COLO829 (cell line): ENCODE measurements at places on chromosomes 7 and 10.
A peak's percentile ranks its signal among the peaks of the same experiment; 100 is the strongest.

DNA sequence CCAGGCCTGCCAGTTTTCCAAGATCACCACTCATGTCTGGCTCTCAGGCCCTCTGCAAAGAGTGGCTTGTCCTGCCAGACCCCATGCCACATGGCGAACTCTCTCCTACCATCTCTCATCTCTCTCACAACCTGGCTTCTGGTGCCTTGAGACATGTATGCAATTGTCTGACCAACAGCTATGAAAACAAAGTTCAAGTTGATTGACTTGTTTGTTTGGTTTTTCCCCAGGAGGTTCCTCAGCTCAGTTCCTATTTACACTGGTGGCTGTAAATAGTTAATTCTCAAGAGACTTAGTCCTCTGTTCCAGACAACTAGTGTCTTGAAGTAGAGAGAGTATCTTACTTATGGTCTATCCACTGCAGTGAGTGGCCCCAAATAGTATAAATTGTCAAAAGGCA, 131.8 kb downstream of the SNX10 start:
- DNase-seq: no peak

DNA sequence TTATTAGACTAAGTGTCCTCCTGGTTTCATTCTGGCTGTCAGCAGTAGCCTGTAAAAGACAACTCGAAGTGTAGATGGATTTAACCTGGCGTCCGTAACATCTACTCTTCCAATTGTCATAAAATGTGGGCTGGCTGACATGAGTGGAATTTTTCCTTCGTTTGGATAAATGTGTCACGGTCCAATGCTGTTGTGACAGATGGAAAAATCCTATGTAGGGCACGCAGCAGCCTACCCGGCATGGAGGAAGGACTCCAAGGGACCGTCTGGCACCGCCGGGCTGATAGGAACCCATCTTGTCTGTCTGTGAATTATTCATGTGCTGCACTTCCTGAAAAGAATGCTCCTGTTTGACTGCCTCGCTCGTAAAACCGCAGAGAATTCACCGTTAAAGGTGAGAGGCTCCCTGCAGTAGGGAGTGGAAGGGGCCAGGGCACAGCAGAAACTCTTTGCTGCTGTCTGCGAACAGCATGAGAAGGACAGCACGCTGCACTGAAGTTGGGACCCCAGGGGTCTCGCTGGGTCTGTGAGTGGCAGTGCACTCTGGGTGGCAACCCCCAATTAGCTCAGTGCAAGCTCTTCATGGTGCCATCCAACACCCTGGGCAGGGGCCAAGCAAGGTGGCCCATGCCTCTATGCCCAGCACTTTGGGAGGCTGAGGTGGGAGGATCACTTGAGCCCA, 1.6 kb upstream of the ORAI2 start:
- no peak for DNase-seq

DNA sequence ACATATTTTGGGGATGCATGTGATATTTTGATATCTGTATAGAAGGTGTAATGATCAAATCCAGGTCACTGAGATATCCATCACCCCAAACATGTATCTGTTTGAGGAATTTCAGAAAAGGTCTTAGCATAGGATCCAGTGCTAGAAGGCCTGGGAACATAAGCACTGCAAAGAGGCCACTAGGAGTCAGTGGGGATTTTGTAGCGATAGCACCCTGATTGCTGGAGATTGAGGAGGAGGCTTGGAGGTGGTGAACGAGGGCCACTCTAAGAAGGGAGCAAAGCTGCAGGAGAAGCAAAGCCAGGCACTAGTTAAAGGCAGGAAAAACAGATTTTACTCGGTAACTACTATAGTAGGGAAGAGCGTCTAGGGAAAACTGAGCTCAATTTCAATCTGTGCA, 324.0 kb downstream of the LHFPL3 start:
- no peak for DNase-seq

GRCh38 chr10:66321723-66322665, 603.8 kb upstream of the LRRTM3 start:
- DNase-seq: peak; percentile 61

DNA sequence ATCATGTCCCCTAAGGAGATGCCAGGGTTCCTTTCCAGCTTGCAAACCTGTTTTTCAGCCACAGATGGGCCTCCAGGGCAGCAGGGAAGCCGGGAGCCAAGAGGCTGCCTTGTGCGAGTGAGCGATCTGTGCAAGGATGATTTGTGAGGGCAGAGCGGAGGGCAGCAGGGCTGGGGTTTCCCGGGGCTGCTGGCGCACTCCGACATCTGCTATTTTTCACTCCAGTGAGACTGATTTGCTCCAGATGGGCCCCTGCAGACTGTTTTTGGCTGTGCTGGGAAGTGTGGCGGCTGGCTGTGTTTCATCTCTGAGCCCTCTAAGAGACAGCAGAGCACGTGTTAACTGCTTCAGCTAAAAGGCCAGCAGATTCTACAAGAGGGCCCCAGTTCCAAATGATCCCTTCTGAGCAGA, 466.2 kb downstream of the TYW1 start:
- no peak for DNase-seq

DNA sequence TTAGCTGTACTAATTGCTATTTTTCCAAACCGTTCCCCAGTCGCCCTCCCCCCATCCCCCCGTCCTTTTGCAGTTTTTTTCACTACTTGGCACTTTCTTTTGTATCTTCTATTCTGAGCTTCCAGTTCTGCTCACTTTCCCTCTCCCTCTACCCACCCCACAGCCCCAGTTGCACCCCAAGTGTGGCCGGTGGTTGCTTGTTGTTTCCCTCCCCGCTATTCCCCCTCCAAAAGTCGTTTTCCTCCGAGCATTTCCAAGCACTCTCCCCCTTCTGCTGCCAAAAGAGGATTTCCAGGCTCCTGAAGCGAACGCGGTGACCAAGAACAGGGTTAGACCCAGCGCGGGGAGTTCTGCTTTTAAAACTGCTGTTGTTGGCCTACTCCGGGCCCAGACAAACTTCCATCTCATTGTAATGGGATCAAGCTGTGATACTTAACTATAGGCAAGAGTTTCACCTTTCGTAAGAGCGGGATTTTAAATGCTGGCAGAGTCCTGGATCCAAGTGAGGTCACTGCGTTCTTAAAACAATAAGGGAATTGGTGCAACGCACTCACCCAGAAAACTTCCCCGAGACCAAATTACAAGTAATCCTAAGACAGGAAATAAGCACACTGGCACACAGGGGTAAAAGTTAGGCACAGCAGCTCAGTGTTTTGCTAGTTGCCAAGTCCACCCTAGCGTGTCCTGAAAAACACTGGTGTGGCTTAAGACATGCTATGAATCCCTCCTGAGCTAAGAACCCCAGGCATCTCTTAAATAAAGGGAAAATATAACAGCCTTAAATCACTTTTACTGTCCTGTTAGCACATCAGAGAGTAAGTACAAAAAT, 1.5 kb upstream of the RGS10 start:
- DNase-seq: no peak

GRCh38 chr7:70660819-70661191, 471.1 kb upstream of the GALNT17 start:
- no peak for DNase-seq

DNA sequence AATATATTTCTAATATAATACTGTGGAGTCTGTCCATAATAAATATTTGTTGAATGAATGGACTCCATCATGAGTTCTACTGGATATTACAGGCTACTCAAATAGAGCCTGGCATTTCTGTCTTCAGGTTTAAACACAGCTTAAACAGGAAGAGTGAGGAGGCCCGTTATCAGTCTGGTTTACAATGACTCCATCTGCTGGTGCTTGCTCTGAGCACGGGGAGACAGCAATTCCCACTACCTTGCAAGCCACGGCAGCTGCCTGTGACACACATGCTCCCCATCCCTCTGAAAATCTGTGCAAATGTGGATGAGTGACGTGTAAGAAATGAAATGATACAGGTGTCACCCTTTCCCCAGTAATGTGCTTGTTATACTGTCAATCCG, 293.5 kb upstream of the IMMP2L start:
- peak; percentile 43 for DNase-seq

- DNase-seq: no peak
Observed at GRCh38 chr7:22863156-22863899, 40.7 kb upstream of the TOMM7 start.

GRCh38 chr10:51642581-51642980, 56.8 kb downstream of the CSTF2T start:
- no peak for DNase-seq

GRCh38 chr7:128681794-128682537, 9.9 kb downstream of the GARIN1A start:
- DNase-seq: no peak

DNA sequence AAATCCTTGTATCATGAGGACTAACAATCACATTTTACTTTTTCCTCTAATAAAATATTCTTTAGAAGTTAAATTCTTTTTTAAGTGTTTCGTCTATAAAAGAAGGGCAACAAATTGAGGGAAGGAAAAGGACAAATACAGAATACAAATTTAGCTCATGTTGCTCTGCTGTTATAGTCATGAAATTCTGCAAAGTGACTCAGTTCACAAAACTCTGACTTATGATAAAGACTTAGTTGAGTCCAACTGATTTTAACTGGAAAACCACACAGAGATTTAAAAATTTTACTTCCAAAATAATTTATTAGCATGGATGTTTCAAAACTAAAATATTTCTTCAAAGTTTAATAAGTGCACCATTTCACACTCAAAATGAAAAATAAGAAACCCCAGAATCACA, 75.0 kb upstream of the GPR22 start:
- no peak for DNase-seq

DNA sequence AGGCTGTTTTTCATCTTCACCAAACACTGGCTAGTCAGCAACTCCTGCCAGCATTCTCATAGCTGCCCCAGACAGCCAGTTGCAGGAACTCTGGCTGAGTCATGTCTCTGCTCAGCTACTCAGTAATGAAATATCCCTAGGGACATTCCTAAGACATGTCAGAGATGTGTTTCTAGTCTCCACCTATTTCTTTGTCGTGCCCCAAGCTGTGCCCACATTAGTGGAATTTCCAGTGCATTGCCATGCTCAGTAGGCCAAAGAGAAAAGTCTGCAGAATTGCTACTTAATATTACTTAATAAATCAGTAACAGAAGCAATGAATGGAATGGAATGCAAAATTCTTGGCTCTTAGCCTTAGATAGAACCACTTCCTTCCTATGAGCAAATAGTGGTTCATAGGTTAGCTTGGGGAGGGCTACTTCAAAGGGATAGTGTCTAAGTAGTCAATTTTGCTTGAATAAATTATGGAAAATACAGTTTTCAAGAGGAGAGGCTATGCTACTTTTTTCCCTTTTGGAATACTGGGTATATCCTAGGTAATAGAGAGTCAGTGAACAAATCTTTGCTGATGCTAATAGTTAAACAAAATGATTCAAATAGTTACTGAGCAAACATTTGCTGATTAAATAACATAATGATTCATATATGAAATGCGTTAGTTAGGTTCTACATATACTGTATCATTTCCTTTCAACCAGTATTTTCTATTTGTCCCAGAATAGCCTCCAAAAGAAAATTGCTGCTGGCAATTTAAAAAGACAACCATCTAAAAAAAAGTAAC, 23.6 kb upstream of the SEMA3C start:
- peak; percentile 100 for DNase-seq
